ENCODE measurements at places on chromosomes 1 and 21.

DNA sequence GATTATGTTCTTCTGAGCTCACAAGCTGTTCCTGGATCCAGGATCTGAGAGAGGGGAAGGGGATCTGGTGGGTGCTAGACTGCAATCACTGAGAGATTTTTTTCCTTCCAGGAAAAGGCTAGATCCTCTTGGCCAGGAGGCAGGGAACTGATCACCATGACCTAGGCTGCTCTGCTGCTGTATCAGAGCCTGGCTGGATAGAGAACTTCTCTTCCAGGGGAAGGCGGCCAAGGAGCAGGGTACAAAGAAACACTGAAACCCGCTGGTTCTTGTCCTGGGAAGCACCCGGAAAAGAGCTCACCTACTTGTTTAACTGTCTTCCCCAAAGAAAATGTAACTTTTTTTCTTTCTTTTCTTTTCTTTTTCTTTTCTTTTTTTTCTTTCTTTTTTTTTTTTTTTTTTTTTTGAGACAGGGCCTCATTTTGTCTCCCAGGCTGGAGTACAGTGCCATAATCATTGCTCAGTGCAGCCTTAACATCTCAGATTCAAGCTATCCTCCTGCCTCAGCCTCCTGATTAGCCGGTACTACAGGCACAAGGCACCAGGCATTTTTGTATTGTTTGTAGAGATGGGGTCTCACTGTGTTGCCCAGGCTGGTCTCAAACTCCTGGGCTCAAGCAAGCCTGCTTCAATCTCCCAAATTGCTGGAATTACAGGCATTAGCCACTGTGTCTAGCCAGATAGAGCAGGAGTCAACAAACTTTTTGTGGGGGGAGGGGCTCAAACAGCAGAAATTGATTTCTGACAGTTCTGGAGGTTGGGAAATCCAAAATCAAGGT, 12.4 kb upstream of the RPS6KA1 start:
- no peak for DNase-seq

DNA sequence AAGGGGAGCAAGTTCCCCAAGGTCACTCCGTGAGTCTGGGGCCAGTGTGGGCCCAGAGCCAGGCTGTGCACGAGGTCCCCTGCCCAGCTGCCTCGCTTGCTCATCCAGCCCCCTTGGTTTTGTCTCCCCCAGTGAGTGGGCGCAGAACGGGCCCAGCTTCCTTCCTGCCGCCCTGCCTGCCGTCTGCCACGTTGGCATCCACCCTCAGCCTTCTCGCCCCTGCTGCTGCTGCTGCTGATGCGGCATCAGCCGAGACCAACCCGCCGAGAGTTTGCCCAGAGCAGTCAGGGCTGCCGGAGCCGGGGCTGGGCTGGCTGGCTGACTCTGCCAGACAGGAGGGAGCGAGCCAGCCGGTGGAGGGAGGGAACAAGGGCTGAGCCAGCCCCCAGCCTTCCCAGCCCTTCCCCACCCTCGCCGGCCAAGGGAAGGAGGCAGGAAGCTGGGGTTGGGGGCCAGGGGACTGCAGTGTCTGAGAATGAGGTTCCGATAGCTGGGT, 31.4 kb upstream of the WASF2 start:
- no peak for DNase-seq

DNA sequence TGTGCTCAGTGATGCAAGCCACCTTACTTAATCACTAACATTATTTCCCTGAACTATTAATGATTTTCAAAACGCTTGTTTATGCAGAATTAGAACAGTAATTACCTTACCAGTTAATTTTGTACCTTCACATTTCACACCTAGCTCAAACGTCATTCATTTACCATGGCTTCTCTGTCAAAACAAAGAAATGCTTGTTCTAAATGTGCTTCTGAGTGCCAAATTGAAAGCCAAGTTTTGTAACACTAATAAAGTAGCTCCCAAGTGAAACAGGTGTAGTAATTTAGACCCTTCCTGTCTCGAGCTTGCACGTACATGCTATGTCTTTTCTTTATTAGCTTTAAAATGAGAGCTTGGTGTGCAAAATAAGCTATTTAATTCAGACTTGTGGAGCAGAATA, 533.7 kb upstream of the PKN2 start:
- DNase-seq, result no peak

DNA sequence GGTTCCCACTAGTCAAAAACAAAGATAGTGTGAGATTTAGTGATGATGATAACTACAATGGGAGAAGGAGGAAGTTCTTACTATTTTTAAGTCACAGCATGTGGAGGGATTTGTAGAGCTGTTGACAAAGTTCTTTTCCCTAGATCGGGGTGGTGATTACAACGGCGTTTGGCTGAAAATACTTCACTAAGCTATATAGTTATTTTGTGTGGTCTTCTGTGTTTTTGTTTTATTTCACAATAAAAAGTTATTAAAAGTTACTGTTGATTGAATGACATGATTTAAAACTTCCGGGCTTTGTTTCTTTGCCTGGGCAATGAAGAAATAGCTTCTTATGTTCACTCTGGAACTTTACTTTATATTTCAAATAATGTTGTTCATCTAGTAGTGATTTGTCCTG, 47.3 kb upstream of the SSX2IP start:
- no peak for DNase-seq

DNA sequence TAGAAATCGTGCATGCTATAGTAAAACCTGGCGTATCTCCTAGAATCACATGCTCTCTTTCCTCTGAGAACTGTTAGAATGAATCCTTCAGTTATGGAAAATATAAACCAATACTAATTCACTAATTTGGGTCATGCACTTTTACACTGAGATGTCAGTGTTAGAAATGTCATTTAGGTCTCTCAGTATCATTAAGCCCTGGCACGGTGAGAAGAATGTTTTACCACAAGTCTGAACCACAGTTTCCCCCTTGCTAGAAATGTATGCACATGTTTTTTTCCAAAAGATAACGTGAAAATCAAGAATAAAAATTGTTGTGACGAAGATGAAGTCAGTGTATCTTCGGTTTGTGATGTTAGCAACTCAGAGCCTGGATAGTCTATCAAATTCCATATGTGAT, 1062.7 kb upstream of the NCAM2 start:
- no peak for DNase-seq

DNA sequence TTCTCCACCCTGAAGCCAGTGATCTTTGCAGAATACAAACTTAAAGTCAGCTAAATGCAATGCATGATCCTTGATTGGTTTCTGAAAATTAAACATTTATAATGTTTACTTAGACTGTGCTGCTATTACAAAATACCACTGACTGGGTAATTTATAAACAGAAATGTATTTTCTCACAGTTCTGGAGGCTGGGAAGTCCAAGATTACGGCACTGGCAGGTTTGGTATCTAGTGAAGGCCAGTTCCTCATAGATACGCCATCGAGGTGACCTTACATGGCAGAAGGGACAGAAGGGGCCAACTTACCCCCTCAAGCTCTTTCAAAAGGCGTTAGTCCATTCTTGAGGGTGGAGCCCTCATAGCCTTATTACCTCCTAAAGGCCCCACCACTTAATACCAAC, 2.8 kb upstream of the BOLA1 start:
- DNase-seq, result no peak

GRCh38 chr1:52032785-52033131, 852 bp downstream of the KTI12 start:
- no peak for DNase-seq

GRCh38 chr1:11406845-11407244, 72.1 kb upstream of the DISP3 start:
- no peak for DNase-seq

GRCh38 chr1:82844911-82845827, 1044.4 kb downstream of the ADGRL2 start:
- no peak for DNase-seq
